ENCODE measurements at places on chromosomes 3 and 15.
A peak's percentile ranks its signal among the peaks of the same experiment; 100 is the strongest.

GRCh38 chr15:98442379-98442833 lies 205.9 kb upstream of the IGF1R start:
- DNase-seq, result peak; percentile 28

GRCh38 chr3:61848885-61849284 lies 287.5 kb downstream of the PTPRG start:
- DNase-seq, result no peak

GRCh38 chr15:74007820-74008371 lies 13.4 kb downstream of the PML start:
- no peak for DNase-seq

DNA sequence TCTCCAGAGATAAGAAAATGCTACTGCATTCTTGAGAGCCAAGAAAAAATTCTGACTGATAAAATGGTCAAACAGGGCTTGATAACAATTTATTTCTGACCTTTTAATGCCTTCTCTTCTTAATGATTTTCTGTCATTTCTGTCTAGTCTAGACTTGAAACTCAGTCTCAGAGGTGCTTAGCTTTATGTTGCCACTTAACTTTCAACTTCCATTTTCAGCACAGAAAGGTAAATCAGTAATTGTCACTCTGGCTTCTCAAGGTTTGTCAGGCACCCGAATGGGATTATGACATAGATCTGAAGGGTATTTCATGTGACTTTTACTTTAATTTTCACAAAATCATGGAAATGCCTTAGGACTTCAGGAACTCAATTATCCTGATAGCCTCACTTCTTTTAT lies 155.4 kb upstream of the GBE1 start:
- no peak for DNase-seq

DNA sequence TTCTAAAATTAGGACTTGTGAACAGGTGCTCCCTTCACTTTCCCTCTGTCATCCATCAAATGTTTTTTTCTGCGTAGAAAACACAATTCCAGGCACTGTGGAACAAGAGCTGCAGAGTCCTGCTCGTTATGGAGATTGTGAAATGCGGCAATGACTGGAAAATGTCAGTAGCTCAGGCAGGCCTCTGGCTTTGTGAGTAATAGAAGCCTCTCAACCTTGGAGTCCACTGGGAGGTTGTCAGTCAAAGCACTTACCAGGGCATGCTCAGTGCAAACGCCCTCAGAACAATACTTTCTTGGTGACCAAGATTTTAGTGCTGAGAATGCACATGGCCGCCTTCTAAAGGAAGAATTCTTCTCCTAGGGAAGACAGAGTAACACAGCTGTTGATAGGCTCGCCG lies 26.7 kb upstream of the MED12L start:
- no peak for DNase-seq

- no peak for DNase-seq
Measured at GRCh38 chr15:48966595-48967301, 3.0 kb upstream of the SHC4 start.

GRCh38 chr15:50182219-50183013 lies 420 bp downstream of the SLC27A2 start:
- peak; percentile 12 for DNase-seq

- DNase-seq, result no peak
Measured at GRCh38 chr3:108862865-108863798, 40.5 kb downstream of the TRAT1 start.

GRCh38 chr3:184731786-184732537 lies 20.1 kb upstream of the MAGEF1 start:
- DNase-seq, result no peak

GRCh38 chr3:56096999-56097398 lies 371.3 kb downstream of the ERC2 start:
- DNase-seq, result no peak

- no peak for DNase-seq
Measured at GRCh38 chr15:61331019-61331418, 101.9 kb upstream of the RORA start.

DNA sequence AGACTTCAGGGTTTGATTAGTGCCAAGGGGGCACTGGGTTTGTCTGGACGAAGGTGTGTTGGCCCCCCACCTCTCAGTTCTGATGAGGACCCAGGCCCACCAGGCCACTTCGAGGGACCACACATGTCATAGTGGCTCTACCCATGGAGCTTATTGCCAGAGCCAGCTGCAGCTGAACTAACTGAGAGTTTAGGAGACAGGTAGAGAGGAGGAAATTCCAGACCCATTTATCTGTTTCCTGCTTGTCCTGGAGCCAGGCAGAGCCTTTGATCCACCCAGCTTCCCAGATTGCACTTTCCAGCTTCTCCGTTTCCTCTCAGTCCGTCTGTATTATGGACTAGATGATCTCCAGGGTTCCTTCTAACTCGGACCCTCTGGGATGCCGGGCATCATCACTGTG lies 20.9 kb downstream of the SLC24A1 start:
- DNase-seq, result no peak

GRCh38 chr3:28388978-28389377 lies 40.4 kb upstream of the AZI2 start:
- no peak for DNase-seq

- DNase-seq, result no peak
Measured at GRCh38 chr3:53089511-53089910, 40.7 kb downstream of the RFT1 start.

GRCh38 chr3:142270407-142270806 lies 45.0 kb upstream of the GK5 start:
- DNase-seq, result peak; percentile 70

GRCh38 chr15:90479656-90480055 lies 50.1 kb upstream of the CRTC3 start:
- no peak for DNase-seq

- DNase-seq, result no peak
Measured at GRCh38 chr3:51711352-51712037, 4.6 kb downstream of the GRM2 start.

- no peak for DNase-seq
Measured at GRCh38 chr3:11382146-11382745, 110.0 kb downstream of the ATG7 start.

DNA sequence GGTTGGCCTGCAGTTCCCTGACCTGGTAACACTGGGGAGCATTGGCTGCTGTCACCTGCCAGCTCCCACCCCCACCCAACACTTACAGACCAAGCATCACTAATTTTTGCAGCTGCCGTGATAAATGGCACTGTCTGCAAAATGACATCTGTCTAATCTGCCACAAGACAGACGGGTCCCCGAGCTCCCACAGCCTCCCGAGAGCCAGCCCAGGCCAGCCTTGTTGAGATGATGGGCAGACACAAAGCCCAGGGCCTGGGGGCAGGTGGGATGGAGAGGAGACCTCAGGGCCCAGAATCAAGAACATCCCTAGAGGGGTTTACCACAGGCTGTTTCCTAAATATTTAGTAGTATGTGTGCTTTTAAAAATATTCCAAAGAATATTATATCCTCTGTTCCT lies 203.4 kb downstream of the TBC1D2B start:
- DNase-seq, result no peak

- no peak for DNase-seq
Measured at GRCh38 chr3:156760333-156760732, 65.8 kb upstream of the LEKR1 start.

GRCh38 chr15:66614456-66614855 lies 48.7 kb upstream of the LCTL start:
- no peak for DNase-seq

Data from HL-60 (cell line).